H1 (cell line): ENCODE measurements at places on chromosomes 3 and 15. TPM values are rescaled to one million over a fixed set of nuclear protein-coding genes. Genes with fewer than 3 reads are reported as not detected.

GRCh38 chr3:116000311-116000710, 377.0 kb downstream of the GAP43 start:
- no peaks in the 10 kb centered on the region for H3K27me3 ChIP-seq
- H3K4me3 ChIP-seq = no peak overlapping the region
- H3K36me3 ChIP-seq = no peaks in the 10 kb centered on the region
- DNase-seq = no peak
- peaks cover 6% of the 10 kb centered on the region for H3K4me1 ChIP-seq

- peaks cover 4% of the 10 kb centered on the region; the same call in 1 of the 2 replicates for H3K4me1 ChIP-seq
- H3K36me3 ChIP-seq = no peaks in the 10 kb centered on the region
- no peaks in the 10 kb centered on the region for H3K27me3 ChIP-seq
- H3K27ac ChIP-seq = no peak overlapping the region
Measured at GRCh38 chr3:53764026-53764775, 82.0 kb downstream of the CHDH start.

GRCh38 chr3:183930086-183930485, 45.4 kb upstream of the PARL start:
- no peaks in the 10 kb centered on the region for H3K4me1 ChIP-seq
- no peak for DNase-seq
- no peak overlapping the region for H3K4me3 ChIP-seq
- H3K27ac ChIP-seq = no peak overlapping the region

DNA sequence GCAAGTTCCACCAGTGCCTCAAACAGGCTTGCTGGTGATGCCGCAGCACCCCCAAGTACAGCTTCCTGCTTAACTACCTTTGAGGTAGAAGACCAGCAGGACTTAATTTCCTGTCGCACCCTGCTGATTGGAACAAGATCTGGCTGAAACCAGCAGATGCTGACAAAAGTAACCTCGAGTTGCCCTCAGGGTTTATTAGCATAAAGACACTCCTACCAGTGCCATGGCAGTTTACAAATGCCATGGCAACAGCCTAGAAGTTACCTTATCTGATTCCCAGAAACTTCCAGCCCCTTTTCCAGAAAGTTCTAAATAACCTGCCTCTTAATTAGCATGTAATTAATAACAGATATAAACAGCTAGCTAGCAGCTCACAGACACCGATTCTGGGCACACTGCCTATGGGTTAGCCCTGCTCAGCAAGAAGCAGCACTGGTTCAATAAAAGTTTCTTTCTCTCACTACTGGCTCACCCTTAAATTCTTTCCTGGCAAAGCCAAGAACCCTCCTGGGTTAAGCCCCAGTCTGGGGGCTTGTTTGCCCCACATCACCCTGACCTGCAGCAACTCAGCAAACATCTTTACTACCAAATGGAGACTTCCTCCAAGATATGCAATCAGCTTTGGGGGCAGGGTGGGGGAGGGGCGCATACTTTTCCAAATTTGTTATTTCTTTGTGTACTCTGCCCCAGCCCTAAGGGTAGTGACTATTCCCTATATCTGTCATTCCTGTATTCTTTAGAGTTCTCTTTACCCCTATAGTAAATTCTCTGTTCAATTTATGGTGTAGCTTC, 54.2 kb downstream of the MAP4 start:
- no peak overlapping the region for H3K27ac ChIP-seq
- no peak overlapping the region for H3K4me3 ChIP-seq
- no peaks in the 10 kb centered on the region for H3K36me3 ChIP-seq

GRCh38 chr3:196643201-196643749, 3.8 kb downstream of the NRROS start:
- DNase-seq = no peak
- H3K4me3 ChIP-seq = no peak overlapping the region
- H3K27ac ChIP-seq = no peak overlapping the region
- peaks cover 10% of the 10 kb centered on the region for H3K4me1 ChIP-seq

DNA sequence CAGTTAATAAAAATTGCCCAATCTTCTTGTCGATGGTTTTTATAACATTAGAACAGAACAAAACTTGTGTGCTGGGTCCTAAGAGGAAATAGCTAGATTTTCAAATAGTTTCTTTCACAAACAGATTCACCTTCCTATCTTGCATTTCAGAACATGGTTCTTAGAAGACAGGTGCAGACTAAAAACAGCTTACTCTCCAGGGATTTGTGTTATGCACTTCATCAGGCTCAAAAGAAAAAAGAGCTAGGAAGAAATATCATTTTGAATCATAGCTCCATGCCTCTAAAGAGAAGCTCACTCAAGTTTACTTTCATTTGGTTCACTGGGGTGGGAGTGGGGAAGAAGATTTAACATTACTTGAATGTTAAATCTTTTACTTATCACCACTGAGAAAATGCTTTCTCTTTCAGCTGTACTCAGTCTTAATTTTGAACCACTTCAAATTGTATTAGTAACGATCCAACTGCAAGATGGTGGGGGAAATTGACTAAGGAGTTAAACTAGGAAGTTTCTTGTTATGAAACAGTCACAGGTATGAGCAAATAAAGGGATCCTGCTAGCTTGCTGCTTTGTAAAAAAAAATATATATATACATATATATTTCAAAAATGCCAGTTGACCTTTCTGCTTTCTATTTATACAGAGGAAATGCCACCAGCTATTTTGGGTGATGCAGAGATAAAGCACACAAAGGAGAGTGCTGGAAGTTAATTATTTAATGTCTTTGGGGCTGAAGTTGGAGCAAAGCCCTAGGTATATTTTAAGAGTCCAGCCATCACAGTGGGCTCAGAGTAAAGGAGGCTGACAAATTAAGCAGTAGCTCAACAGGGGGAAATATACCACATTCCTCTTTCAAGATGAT, 28.3 kb upstream of the NUDT16 start:
- peaks cover 4% of the 10 kb centered on the region for H3K4me1 ChIP-seq
- no peak overlapping the region for H3K4me3 ChIP-seq
- H3K27ac ChIP-seq = no peak overlapping the region
- no peak for DNase-seq
- H3K36me3 ChIP-seq = no peaks in the 10 kb centered on the region

DNA sequence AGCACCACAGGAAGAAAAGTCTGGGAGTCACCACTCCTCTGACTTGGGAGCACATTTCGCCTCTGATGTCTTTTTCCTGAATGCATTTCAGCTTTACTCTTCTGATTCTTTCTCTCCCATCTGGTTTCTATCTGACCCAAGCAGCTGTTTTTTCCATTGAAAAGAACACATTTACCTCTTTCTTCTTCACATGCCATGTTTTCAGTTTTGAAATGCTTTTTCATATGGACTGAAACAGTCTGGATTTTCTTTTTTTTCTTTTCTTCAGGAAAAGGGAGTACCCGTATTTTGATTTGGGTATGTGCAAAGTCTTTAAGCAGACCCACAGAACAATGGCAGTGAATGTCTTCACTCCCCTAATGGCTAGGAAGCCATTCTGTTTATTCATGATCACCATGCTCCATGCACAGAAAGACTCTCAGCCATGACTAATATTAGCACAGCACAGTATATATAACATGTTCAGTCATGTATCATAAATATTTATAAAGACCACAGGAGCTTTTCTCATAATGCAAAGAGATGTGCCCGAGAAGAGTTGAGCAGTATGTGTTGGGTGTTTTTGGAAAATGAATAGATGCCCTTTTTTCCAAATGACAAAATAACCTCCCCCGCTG, 82.7 kb upstream of the LRIG1 start:
- H3K4me1 ChIP-seq = no peaks in the 10 kb centered on the region
- DNase-seq = no peak
- H3K4me3 ChIP-seq = no peak overlapping the region
- H3K27ac ChIP-seq = no peak overlapping the region
- no peaks in the 10 kb centered on the region for H3K36me3 ChIP-seq

- H3K4me1 ChIP-seq = no peaks in the 10 kb centered on the region
- H3K27ac ChIP-seq = no peak overlapping the region
- no peak overlapping the region for H3K4me3 ChIP-seq
- no peak for DNase-seq
Measured at GRCh38 chr15:45612790-45613415, 21.9 kb upstream of the SQOR start.

DNA sequence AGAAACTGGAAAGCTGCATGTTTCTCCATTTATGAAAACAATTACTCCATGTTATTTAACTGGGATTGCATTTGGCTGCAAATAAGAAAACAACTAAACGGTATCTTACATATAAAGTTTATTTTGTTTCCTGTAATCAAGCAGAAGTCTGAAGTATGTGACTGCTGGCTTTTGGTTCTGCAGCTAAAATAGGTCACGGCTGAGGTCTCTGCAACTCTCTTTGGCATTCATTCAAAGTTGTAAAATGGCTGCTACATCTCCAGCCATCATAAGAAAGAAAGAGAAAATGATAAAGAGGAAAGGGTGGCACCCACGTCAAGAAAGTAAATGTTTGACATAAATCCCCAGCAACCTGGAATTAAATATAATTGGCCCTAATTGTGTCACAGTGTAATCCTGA, 406.1 kb downstream of the TBC1D5 start:
- no peaks in the 10 kb centered on the region for H3K27me3 ChIP-seq
- H3K4me3 ChIP-seq = no peak overlapping the region
- no peak for DNase-seq
- no peak overlapping the region for H3K27ac ChIP-seq

- no peaks in the 10 kb centered on the region for H3K4me1 ChIP-seq
- DNase-seq = no peak
- H3K36me3 ChIP-seq = peaks cover 18% of the 10 kb centered on the region
- no peak overlapping the region for H3K27ac ChIP-seq
- H3K4me3 ChIP-seq = no peak overlapping the region
Measured at GRCh38 chr3:78614486-78614885, 1153.3 kb downstream of the ROBO1 start.

GRCh38 chr3:134742202-134742601, 52.9 kb upstream of the EPHB1 start:
- H3K4me3 ChIP-seq = no peak overlapping the region
- no peak overlapping the region for H3K27ac ChIP-seq
- no peak for DNase-seq
- H3K4me1 ChIP-seq = no peaks in the 10 kb centered on the region
- no peaks in the 10 kb centered on the region for H3K27me3 ChIP-seq
- no peaks in the 10 kb centered on the region for H3K36me3 ChIP-seq

DNA sequence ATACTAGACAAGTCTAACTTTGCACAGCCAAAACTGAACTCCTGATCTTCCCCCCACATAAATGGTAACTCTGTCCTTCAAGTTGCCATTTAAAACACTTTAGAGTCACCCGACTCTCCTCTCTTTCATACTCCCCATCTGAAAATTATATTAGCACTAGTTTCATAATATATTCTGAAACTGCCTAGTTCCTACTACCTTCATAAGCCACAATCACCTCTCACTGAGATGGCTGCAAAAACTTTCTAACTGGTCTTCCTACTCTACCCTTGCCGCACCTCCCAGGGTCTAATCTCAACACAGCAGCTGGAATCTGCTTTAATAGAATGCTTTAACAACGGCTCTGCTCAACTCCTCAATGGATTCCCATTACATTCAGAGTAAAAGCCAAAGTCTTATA, 55.0 kb downstream of the GLB1 start:
- H3K36me3 ChIP-seq = no peaks in the 10 kb centered on the region
- no peak overlapping the region for H3K4me3 ChIP-seq
- no peak overlapping the region for H3K27ac ChIP-seq
- DNase-seq = no peak
- H3K27me3 ChIP-seq = no peaks in the 10 kb centered on the region

DNA sequence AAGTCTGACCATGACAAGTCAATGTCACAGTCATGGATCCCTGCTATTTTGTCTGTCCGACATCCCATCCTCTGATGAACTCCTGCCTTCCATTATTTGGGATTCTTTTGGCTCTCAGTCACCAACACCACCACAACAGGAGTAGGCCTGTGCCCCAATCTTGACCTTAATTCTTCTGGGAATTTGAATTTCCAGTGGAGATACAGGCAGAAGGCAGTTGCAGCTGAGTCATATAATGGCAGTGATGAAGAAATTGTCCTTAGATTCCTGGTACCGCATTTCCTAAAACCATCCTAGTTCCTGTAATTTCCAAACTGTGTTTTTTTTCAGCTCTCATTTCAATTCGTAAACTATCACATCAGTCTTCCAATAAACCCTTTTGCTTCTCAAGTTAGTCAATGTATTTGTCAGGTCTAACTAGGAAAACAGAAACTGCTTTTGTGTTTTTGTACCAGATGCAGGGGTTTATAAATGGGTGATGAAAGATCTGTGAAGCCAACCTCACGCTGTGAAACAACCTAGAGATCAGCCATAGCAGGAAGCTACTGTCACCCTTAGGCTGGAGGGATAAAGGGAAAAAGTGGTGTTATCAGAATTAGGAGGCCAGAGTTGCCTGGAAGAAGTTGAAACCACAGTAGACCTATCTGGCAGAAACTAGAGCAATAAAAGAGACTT, 126.3 kb upstream of the TMEM108 start:
- H3K36me3 ChIP-seq = no peaks in the 10 kb centered on the region
- H3K27me3 ChIP-seq = no peaks in the 10 kb centered on the region
- no peak for DNase-seq
- H3K27ac ChIP-seq = no peak overlapping the region
- H3K4me1 ChIP-seq = no peaks in the 10 kb centered on the region; the same call in 1 of the 2 replicates

DNA sequence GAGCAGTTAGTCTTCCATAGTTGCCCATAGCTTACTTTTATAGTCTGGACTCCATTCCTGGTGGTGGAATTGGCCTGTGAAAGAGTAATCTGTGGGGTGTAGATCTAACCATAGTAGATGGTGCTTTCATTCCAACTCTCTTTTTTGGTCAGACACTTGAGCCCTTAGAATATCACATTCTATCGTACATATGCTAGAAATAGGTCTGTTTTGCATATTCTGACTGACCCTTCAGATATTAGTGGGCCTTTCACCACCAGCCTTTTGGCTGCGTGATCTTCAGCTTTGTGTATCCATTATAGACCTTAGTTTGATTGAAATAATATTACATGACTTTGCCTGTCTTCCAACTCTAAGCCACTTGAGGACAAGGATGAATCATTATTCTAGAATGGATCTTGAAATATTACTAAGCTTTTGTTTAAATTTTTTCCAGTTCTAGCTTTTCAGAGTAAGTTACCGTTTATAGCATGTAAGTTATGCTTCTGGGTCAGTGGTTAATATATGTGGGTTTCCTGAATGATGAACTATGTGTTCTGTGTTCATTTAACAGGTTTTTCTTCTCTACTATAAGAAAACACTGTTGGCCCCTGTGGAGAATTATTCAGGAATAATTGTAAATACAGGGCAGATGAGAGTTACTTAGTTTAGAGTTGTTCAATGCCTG, 8.7 kb downstream of the RAB7A start:
- no peaks in the 10 kb centered on the region; the same call in 1 of the 2 replicates for H3K4me1 ChIP-seq
- no peak overlapping the region for H3K4me3 ChIP-seq
- no peak overlapping the region for H3K27ac ChIP-seq
- no peak for DNase-seq
- no peaks in the 10 kb centered on the region for H3K36me3 ChIP-seq

GRCh38 chr15:63057468-63058345, 15.2 kb downstream of the TPM1 start:
- no peaks in the 10 kb centered on the region for H3K27me3 ChIP-seq
- no peak for DNase-seq
- no peak overlapping the region for H3K27ac ChIP-seq
- no peaks in the 10 kb centered on the region for H3K4me1 ChIP-seq

GRCh38 chr15:64216730-64217428, 54.1 kb upstream of the PPIB start:
- H3K4me1 ChIP-seq = no peaks in the 10 kb centered on the region
- 0 out of 2 replicates have a peak, but pooled peaks cover 4% of the 10 kb centered on the region for H3K36me3 ChIP-seq
- H3K27ac ChIP-seq = no peak overlapping the region
- no peaks in the 10 kb centered on the region for H3K27me3 ChIP-seq
- no peak overlapping the region for H3K4me3 ChIP-seq
- DNase-seq = no peak

The SEMA6D gene
- 2.2 and 3.7 TPM in 2 replicates for total RNA-seq

The LHFPL4 gene
- total RNA-seq = 16.9 and 20.9 TPM in 2 replicates

The TMEM89 gene
- total RNA-seq = not detected in 2 replicates

The SLC9C1 gene
- 0.24 and 1.1 TPM in 2 replicates for total RNA-seq

The PLOD2 gene
- 25.7 and 28.7 TPM in 2 replicates for total RNA-seq

The RAB6B gene
- 15.6 and 16.8 TPM in 2 replicates for total RNA-seq

The CHRM5 gene
- not detected in 2 replicates for total RNA-seq

The GCHFR gene
- 22.7 and 25.9 TPM in 2 replicates for total RNA-seq

The UNC13C gene
- total RNA-seq = 0.13 and 0.42 TPM in 2 replicates
